ENCODE measurements at places on chromosomes 6 and 20.

- H3K27me3 ChIP-seq: peaks cover 100% of the 10 kb centered on the region
- H3K27ac ChIP-seq: no peak overlapping the region
- H3K4me3 ChIP-seq: no peak overlapping the region
- H3K4me1 ChIP-seq: peaks cover 48% of the 10 kb centered on the region
- no peaks in the 10 kb centered on the region for H3K36me3 ChIP-seq
Measured at GRCh38 chr20:38729767-38730166, 5.5 kb downstream of the SLC32A1 start.

DNA sequence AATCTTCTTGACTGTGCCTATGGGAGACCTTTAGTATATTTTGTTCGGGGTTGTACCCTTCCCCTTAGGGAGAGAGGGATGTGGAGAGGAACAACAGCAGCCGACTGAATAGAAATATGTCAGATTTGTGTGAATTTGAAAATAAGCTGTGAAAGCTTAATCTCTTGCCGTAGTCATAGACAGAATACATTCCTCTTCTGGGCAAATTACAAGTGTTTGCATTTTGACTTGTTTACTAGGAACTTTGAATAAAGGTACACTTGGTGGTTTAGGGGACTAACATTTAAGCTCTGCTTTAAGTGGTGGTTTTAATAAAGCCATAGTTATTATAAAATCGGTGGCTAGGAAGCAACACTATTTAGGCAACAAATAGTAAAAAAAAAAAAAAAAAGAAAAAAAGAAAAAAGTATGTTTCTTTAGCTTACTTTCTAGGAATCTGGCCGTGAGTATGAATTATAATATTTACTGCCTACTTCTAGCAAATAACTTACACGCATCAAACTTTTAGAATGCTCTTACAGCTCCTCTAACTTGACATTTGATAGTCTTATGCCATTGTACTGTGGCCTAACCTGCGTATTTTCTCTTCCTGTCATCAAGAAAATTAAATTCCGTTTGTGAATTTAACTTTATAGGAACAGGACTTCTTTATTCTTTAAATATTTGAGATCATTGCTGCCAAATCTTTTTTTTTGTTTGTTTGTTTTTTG is 65.1 kb downstream of the ZBTB2 start:
- DNase-seq: no peak
- peaks cover 12% of the 10 kb centered on the region for H3K27me3 ChIP-seq
- H3K4me1 ChIP-seq: peaks cover 36% of the 10 kb centered on the region
- no peaks in the 10 kb centered on the region for H3K36me3 ChIP-seq
- H3K27ac ChIP-seq: peak overlapping the region; percentile 53
- peak overlapping the region; percentile 69 for H3K4me3 ChIP-seq

DNA sequence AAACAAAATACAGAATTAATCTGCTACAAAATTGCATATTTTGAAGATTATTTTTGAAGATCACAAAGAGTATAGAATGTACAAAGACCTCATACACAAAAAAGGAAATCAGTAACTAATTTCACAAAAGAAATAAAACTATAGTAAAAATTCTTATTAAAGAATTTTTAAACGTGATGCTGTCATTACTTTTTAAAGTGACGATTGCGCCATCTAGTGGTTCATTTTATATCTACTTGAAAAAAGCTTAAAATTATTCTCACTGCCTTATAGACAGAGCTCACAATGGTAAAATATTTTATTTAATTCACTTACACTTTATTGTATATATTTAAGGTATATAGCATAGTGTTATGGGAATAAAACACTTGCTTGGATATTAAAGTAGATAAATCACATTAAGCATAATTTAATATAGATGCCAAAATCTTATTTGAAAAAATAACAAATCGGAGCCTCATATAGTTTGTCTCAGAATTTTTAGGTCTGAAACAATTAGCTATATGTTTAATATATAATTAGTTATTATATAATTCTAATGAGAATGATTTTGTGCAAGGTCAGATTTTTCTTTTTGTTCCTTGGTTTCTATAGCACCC is 128.8 kb downstream of the PHF3 start:
- DNase-seq: no peak
- no peaks in the 10 kb centered on the region for H3K27me3 ChIP-seq
- H3K36me3 ChIP-seq: no peaks in the 10 kb centered on the region
- H3K27ac ChIP-seq: no peak overlapping the region

- DNase-seq: no peak
- no peaks in the 10 kb centered on the region for H3K27me3 ChIP-seq
- peak overlapping the region; percentile 87 for H3K27ac ChIP-seq
- no peak overlapping the region for H3K4me3 ChIP-seq
Measured at GRCh38 chr6:170278743-170279094, 12.2 kb downstream of the DLL1 start.

DNA sequence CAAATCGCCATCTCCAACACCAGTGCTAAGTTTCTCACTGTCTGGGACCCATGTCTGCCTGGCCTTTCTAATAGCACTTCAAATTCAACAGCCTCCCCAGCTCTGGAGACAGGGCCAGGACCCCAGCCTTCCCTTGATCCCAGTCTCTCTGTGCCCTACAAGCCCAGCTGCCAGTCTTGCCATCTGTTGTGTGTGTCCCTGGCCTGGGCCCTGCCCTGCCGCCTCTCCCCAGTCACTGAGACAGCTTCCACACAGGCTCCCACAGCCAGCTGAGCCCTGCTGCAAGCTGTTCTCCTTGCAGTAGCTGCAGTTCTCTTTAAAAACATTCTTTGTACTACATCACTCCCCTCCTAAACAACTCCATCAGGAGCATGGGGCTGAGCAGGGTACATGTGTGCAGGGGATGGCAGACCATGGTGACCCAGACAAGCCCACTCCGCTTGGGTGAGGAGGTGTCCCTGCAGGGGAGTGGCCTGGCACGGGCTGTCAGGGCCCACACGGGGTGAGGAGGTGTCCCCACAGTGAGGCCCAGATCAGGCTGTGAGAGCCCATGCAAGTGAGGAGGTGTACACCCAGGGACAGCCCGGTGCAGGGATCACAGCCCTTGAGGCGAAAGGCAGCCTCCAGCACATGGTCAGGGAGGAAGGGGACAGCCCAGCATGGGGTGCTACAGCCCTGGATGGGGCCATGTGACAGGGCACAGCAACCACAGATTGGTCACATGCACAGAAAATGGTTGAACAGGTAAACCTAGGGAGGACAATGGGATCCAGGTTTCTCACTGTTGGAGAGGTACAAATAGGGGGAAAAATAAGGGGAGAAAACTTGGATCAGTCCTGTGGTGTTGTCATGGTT is 16.2 kb downstream of the CST7 start:
- DNase-seq: no peak

DNA sequence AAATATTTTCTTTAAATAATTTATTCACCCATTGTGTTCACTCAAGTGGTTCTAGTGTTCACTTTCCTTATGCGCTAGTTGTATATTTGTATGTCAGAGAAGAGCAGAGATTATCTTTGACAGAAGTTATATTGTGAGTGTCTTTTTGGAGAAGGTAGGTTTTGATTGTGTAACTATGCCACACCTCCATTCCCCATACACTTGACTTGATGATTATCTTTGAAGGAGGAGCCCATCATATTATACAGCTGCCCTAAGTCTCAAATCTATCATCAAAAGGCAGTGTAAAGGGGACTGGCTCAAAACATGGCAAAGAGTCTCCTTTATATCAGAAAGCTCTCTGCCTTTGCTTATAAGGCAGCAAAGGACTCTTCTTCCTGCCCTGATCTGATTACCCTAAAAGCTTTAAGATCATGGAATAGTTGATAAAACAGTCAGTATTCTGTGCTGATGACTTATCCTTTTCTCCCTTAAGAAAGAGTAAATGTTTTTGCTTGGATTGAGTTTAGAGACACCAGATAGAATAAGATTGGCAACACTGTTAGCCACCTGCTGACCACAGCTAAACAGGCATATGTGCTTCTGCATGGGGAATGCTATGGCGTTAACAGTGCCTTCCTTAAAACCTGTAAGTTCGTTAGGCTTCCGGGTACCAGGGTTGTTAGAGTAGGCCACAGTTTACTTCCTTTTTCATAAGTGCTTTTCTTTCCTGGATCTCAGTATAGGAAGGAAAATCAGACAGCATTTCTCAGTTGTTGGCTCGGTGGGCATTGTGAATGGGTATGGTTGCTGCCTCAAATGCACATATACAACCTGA is 22.6 kb downstream of the TOP1 start:
- H3K36me3 ChIP-seq: no peaks in the 10 kb centered on the region
- peak overlapping the region; percentile 31 for H3K27ac ChIP-seq
- DNase-seq: no peak
- H3K27me3 ChIP-seq: no peaks in the 10 kb centered on the region

DNA sequence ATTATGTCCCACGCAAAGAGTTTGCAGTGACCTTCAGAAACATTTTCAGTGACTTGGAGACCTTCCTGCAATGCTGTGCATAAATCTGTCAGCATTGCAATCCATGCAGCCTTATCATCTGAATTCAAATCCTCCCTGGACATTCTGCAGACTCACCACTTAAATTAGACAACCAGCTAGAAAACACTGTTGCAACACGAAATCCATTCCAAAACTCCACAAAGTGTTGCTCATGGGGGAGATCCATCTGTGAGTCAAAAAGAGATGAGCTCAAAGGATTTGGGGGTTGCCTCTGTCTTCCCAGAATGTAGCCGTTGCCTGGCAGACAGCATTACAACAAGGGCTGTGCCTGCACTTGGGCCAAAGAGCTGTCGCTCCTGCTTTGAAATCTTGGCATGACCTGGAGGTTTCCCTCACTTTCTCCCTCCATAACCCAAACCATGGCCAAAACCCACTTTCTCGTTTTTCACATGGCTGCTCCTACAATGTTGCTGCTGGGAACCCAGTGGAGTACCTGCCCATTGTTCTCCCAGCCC is 163.5 kb upstream of the CDYL start:
- no peaks in the 10 kb centered on the region for H3K27me3 ChIP-seq
- H3K36me3 ChIP-seq: no peaks in the 10 kb centered on the region
- no peak overlapping the region for H3K4me3 ChIP-seq
- no peak for DNase-seq
- peaks cover 44% of the 10 kb centered on the region for H3K4me1 ChIP-seq

- H3K4me3 ChIP-seq: no peak overlapping the region
- peaks cover 60% of the 10 kb centered on the region for H3K36me3 ChIP-seq
- H3K27ac ChIP-seq: no peak overlapping the region
- no peaks in the 10 kb centered on the region for H3K27me3 ChIP-seq
- no peak for DNase-seq
- H3K4me1 ChIP-seq: peaks cover 14% of the 10 kb centered on the region
Measured at GRCh38 chr20:47241345-47241781, 115.1 kb downstream of the ZMYND8 start.

GRCh38 chr6:114785235-114786127 is 442.7 kb upstream of the HS3ST5 start:
- no peak overlapping the region for H3K27ac ChIP-seq
- no peak for DNase-seq
- H3K4me1 ChIP-seq: no peaks in the 10 kb centered on the region
- H3K27me3 ChIP-seq: no peaks in the 10 kb centered on the region
- H3K4me3 ChIP-seq: no peak overlapping the region

DNA sequence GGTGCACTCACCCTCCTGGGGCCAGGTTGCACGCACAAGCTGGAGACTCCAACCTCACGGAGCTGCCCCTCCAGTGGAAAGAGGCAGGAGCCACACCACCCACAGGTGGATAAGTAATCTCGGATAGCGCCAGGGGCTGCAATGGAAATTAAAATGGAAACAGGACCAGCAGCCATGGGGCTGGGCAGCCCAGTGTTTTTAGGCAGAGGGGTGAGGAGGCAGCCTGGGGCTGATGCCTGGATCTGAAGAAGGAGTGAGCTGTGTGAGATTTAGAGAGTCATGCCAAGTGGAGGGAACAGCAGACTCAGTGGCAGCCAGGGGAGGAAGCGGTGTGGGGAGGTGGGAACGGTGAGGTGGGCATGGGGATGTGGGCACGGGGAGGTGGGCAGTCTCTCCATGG is 275.6 kb downstream of the SMOC2 start:
- peaks cover 23% of the 10 kb centered on the region for H3K27me3 ChIP-seq
- H3K4me1 ChIP-seq: no peaks in the 10 kb centered on the region
- DNase-seq: no peak
- H3K27ac ChIP-seq: no peak overlapping the region
- no peak overlapping the region for H3K4me3 ChIP-seq

- no peak overlapping the region for H3K4me3 ChIP-seq
- no peak overlapping the region for H3K27ac ChIP-seq
- H3K36me3 ChIP-seq: no peaks in the 10 kb centered on the region
- peaks cover 67% of the 10 kb centered on the region for H3K4me1 ChIP-seq
- DNase-seq: no peak
- no peaks in the 10 kb centered on the region for H3K27me3 ChIP-seq
Measured at GRCh38 chr6:157095084-157095483, 228.2 kb downstream of the TMEM242 start.

- no peaks in the 10 kb centered on the region for H3K4me1 ChIP-seq
- no peaks in the 10 kb centered on the region for H3K27me3 ChIP-seq
- H3K4me3 ChIP-seq: no peak overlapping the region
- DNase-seq: no peak
- H3K36me3 ChIP-seq: no peaks in the 10 kb centered on the region
- no peak overlapping the region for H3K27ac ChIP-seq
Measured at GRCh38 chr20:37943501-37944455, 40.9 kb downstream of the VSTM2L start.

GRCh38 chr20:1685304-1686052 is 27.9 kb upstream of the SIRPG start:
- peaks cover 63% of the 10 kb centered on the region for H3K27me3 ChIP-seq
- H3K27ac ChIP-seq: no peak overlapping the region
- no peaks in the 10 kb centered on the region for H3K36me3 ChIP-seq
- DNase-seq: no peak

DNA sequence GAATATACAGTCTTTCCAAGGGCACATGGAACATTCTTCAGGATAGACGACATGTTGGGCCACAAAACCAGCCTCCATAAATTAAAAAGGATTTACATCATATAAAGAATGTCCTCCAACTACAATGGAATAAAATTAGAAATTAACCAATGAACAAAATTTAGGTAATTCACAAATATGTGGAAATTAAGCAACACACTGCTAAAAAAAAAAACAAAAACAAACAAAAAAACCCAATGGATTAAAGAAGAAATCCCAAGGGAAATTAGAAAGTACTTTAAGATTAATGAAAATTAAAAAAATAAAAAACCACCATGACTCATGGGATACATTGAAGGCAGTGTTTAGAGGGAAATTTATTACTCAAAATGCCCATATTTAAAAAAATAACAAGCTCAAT is 21.4 kb upstream of the NT5E start:
- H3K4me1 ChIP-seq: no peaks in the 10 kb centered on the region
- DNase-seq: no peak
- no peaks in the 10 kb centered on the region for H3K36me3 ChIP-seq
- H3K27me3 ChIP-seq: no peaks in the 10 kb centered on the region

GRCh38 chr6:100879317-100879716 is 1.8 kb downstream of the ASCC3 start:
- peaks cover 47% of the 10 kb centered on the region for H3K4me1 ChIP-seq
- no peak overlapping the region for H3K4me3 ChIP-seq
- DNase-seq: no peak
- no peaks in the 10 kb centered on the region for H3K36me3 ChIP-seq

GRCh38 chr6:144134176-144134575 is 16.1 kb upstream of the STX11 start:
- H3K4me1 ChIP-seq: no peaks in the 10 kb centered on the region
- no peaks in the 10 kb centered on the region for H3K27me3 ChIP-seq
- no peaks in the 10 kb centered on the region for H3K36me3 ChIP-seq
- DNase-seq: no peak
- H3K27ac ChIP-seq: no peak overlapping the region

GRCh38 chr20:57261457-57262251 is 4.8 kb downstream of the BMP7 start:
- peaks cover 47% of the 10 kb centered on the region for H3K4me1 ChIP-seq
- no peak for DNase-seq
- peak overlapping the region; percentile 27 for H3K4me3 ChIP-seq
- peak overlapping the region; percentile 79 for H3K27ac ChIP-seq
- H3K36me3 ChIP-seq: no peaks in the 10 kb centered on the region

All from left ventricle myocardium inferior (tissue), 1 donor.